Thoracic aorta endothelial cell (primary cell): ENCODE measurements at places on chromosomes 2 and 18. TPM values are rescaled to one million over a fixed set of nuclear protein-coding genes. Genes with fewer than 3 reads are reported as not detected.

Gene HOXD3
- 11.2 TPM in 1 of 2 replicates, not detected in the other for total RNA-seq

Gene SERPINB2
- 28.1 and 37.5 TPM in 2 replicates for total RNA-seq

Gene ZNF396
- 0.40 and 1.3 TPM in 2 replicates for total RNA-seq

Gene KCNIP3
- 0.53 and 2.0 TPM in 2 replicates for total RNA-seq

Gene UGT1A3
- total RNA-seq, result not detected in 2 replicates

Gene RASGRP3
- total RNA-seq, result 35.7 and 42.4 TPM in 2 replicates

Gene GDF7
- total RNA-seq, result 2.5 and 9.5 TPM in 2 replicates

Gene ECEL1
- total RNA-seq, result under 0.01 TPM in 1 of 2 replicates, not detected in the other

Gene CCBE1
- 1.0 and 2.5 TPM in 2 replicates for total RNA-seq

Gene SMYD1
- not detected in 2 replicates for total RNA-seq

Gene HRH4
- total RNA-seq, result under 0.01 TPM in 1 of 2 replicates, not detected in the other

Gene RBM44
- 0.66 and 2.0 TPM in 2 replicates for total RNA-seq

Gene CAVIN2
- total RNA-seq, result 163 and 168 TPM in 2 replicates

Gene HOXD10
- total RNA-seq, result not detected in 2 replicates

Gene EFR3B
- 0.13 and 0.22 TPM in 2 replicates for total RNA-seq

Gene VWA3B
- total RNA-seq, result 0.07 TPM in 1 of 2 replicates, not detected in the other

Gene DNAJC5G
- not detected in 2 replicates for total RNA-seq

Gene MTA3
- 39.9 and 44.9 TPM in 2 replicates for total RNA-seq

Gene SULT1C4
- total RNA-seq, result 4.7 and 8.0 TPM in 2 replicates

Gene FAM228A
- 0.14 TPM in 1 of 2 replicates, not detected in the other for total RNA-seq
